ENCODE measurements at places on chromosomes 4 and X. TPM values are rescaled to one million over a fixed set of nuclear protein-coding genes. Genes with fewer than 3 reads are reported as not detected.

- H3K27ac ChIP-seq = no peak overlapping the region
- no peaks in the 10 kb centered on the region for H3K27me3 ChIP-seq
Observed at GRCh38 chr4:10982305-10982704, 297.7 kb upstream of the CLNK start.

DNA sequence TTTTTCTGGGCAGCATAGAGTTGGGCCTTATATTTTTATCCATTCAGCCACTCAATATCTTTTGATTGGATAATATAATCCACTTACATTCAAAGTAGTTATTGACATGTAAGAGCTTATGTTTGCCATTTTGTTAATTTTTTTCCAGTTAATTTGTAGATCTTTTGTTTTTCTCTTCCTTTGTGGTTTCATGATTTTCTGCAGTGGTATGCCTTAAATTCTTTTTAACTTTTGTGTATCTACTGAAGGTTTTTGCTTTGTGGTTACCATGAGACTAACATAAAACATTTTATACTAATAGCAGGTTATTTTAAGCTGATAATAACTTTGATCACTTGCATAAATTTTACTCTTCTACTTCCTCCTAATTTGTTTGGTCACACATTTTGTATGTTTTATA lies 140.8 kb upstream of the GATB start:
- no peaks in the 10 kb centered on the region for H3K27me3 ChIP-seq
- H3K4me1 ChIP-seq = no peaks in the 10 kb centered on the region
- H3K36me3 ChIP-seq = no peaks in the 10 kb centered on the region
- no peak overlapping the region for H3K4me3 ChIP-seq

- no peaks in the 10 kb centered on the region for H3K27me3 ChIP-seq
- H3K4me1 ChIP-seq = no peaks in the 10 kb centered on the region
- no peaks in the 10 kb centered on the region for H3K36me3 ChIP-seq
- no peak overlapping the region for H3K27ac ChIP-seq
Observed at GRCh38 chr4:145740806-145741205, 60.9 kb downstream of the C4orf51 start.

DNA sequence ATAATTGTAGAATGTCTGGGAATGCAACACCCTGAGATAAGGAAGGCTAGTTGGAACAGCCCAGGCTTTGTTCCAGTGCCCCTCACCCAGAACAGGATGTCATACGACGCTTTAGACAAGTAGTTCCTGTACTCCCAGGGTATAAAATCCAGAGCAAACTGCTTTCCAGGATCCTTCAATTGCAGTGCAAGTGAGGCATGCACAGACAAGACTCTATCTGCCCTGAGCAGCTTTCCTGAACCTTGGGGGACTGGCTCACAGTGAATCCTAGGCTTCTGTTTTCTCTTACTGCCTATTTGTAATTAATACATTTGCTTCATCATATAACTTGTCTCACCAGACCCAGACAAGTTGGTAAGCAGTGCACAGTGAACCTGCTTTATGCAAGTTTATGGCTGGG lies 48.4 kb upstream of the IL9R start:
- no peaks in the 10 kb centered on the region for H3K36me3 ChIP-seq
- no peak overlapping the region for H3K27ac ChIP-seq
- DNase-seq = no peak
- H3K4me3 ChIP-seq = no peak overlapping the region
- H3K4me1 ChIP-seq = no peaks in the 10 kb centered on the region
- no peaks in the 10 kb centered on the region for H3K27me3 ChIP-seq

The CLDN22 gene
- total RNA-seq = not detected

The XKRX gene
- not detected for total RNA-seq

The TEX13C gene
- total RNA-seq = not detected
